ENCODE measurements at places on chromosomes 7 and 10.

DNA sequence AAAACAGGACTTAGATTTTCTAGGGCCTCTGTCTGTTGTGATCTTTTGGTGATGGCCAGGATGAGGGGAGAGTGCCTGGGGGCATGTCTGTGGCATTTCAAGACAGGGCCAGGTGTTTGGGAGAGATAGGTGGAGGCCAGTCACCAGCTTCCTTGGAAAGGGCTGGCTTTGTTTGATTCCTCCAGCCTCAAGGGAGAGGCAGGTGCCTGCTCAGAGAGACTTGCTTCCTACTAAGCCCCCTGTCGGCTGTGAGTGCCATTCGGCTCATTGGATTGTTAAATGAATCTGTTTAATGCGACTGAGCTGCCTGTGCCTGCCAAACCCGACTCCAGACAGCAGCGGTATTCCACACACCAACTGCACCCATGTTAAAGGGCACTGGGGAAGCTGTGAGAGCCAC is 304.1 kb upstream of the COBL start:
- DNase-seq, result peak; percentile 51

- no peak for DNase-seq
Measured at GRCh38 chr10:114674346-114674745, 16.3 kb upstream of the ABLIM1 start.

DNA sequence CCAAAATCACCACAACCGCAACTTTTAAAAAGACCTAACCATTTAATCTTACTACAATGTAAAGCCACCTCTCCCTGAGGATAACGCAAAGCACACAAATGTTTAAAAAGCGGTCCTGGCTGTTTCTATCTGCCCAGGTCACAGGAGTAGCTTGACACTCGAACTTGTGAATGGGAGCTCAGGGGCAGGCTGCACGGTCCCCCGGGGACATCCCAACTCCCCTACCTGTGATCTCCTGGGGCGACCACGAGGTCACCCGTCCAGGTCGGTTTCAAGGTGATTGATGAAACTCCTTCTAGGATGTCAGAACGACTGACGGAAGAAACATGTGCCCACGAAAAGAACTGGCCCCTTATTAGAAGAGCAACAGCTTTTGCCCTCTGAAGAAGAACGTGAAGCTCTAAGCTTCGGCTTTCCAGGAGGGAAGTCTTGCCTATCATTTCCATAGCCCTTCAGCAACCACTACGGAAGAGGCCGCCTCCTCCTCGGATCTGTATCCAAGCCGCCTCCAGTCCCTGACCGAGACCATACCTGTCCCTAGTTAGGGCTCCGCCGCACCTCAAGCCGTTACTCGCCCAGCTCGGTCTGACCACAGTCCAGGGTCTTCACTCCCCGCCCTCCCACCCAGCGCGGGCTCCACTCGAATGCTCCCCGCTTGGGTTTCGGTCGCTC is 459 bp downstream of the CYCS start:
- no peak for DNase-seq

- DNase-seq, result no peak
Measured at GRCh38 chr7:107469929-107470328, at the start of gene GPR22. Gene GPR22, plus strand, starts transcription at chr7:107470057. Its CDS starts 4,004 bp downstream, at chr7:107474061.

GRCh38 chr7:157764946-157765537 is 428.2 kb downstream of the DNAJB6 start:
- no peak for DNase-seq

- no peak for DNase-seq
Measured at GRCh38 chr10:7168414-7168813, 242.4 kb downstream of the SFMBT2 start.

- DNase-seq, result no peak
Measured at GRCh38 chr7:121744319-121744718, 128.6 kb upstream of the PTPRZ1 start.

- no peak for DNase-seq
Measured at GRCh38 chr7:96127746-96128145, 194.2 kb downstream of the SLC25A13 start.

DNA sequence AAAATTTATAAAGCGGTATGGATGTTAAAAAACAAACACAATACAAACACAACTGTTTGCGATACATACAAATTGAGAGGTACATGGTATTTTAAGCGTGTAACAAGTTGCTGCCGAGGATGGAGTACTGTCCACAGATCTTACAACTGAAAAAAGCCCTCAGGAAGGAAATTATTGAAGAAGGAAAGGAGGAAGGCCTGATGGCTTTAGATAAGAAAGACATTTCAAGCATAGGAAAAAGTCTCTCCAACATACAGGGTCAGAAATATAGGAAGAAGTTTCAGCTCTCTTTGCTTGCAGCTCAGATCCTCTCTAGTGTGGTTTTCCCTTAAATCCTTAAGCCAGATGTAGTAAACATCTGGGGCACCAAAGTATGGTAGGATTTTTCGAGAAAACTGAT is 25.0 kb downstream of the RBM28 start:
- DNase-seq, result no peak
